Fibroblast of skin of left biceps (primary cell): ENCODE measurements at places on chromosomes 7 and 10.

- DNase-seq = no peak
Measured at GRCh38 chr10:122225330-122225729, 45.8 kb upstream of the BTBD16 start.

DNA sequence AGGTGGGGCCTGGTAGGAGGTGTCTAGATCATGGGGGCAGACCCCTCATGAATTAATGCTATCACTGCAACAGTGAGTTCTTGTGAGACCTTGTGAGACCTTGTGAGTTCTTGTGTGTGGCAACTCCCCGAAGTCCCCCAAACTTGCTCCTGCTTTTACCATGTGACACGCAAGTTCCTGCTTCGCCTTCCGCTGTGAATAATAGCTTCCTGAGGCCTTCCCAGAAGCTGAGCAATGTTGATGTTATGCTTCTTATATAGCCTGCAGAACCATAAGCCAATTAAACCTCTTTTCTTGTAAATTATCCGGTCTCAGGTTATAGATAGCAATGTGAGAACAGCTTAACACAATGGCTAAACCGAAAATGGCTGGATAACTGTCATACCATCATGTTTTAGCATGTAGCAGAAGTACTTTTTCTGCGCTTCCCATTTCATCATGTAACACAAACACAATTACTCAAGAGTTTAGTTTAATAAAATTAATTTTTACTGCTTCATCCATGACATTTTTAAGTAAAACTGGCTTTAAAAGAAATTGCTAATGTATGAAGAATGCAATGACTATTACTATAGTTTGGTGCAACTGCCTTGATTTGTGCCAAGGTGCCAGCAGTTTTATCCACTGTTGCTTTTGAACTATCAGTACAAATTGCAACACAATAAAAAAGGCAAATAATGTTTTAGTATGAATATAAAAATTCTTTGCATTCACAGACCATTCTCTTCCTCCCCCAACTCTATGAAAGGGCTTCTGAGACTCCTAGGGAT is 87.7 kb upstream of the TMEM168 start:
- no peak for DNase-seq

GRCh38 chr7:482521-483083 is 37.0 kb downstream of the PDGFA start:
- no peak for DNase-seq

DNA sequence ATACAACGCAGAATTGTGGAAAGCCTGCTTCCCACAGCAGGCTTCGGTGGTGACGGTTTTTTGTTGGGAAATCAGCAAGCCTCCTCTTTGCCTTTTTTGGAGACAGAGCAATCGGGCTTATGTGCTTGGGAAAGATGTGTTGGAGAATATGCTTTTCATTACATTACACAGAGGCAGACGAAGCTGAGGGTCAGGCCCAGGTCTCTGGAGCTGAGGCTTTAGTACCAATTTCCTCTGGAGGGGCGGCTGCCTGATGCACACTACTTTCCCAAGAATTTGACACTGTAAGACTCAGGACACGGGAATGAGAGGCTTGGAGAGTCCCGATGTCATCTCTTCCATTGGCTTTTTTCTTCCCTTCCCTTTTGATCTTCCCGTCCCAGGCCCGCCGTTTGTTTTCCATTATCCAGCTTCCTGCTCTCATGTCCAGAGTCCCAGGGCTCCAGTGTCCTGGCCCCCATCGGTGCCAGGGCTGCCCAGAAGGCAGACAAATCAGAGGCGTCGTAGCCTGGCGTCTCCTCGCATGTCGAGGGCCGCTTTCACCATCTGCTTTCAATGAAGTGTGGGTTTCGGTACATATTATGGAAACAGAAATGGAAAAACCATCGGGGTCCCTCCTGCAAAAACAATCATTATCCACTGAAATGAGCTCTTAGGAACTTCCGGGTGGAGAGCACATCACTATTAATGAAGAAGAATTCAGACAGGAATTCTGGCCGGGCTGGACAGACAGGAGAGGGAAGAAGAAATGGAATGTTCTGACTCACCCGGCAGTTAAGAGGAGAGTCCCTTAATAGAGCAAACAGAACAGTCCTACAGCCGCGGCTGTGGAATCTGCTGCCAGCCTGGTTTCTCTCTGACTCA is 123.0 kb upstream of the JCAD start:
- DNase-seq = peak; percentile 98

GRCh38 chr7:94352887-94353286 is 41.8 kb upstream of the COL1A2 start:
- DNase-seq = no peak

- DNase-seq = peak; percentile 47
Measured at GRCh38 chr7:191981-192649, at the start of gene FAM20C. FAM20C (plus strand) TSS chr7:192571; CDS start chr7:193200, 629 bp downstream.

- DNase-seq = no peak
Measured at GRCh38 chr7:105972276-105972675, 9.2 kb downstream of the CDHR3 start.

GRCh38 chr7:138064856-138065357 is 11.4 kb upstream of the AKR1D1 start:
- peak; percentile 25 for DNase-seq

DNA sequence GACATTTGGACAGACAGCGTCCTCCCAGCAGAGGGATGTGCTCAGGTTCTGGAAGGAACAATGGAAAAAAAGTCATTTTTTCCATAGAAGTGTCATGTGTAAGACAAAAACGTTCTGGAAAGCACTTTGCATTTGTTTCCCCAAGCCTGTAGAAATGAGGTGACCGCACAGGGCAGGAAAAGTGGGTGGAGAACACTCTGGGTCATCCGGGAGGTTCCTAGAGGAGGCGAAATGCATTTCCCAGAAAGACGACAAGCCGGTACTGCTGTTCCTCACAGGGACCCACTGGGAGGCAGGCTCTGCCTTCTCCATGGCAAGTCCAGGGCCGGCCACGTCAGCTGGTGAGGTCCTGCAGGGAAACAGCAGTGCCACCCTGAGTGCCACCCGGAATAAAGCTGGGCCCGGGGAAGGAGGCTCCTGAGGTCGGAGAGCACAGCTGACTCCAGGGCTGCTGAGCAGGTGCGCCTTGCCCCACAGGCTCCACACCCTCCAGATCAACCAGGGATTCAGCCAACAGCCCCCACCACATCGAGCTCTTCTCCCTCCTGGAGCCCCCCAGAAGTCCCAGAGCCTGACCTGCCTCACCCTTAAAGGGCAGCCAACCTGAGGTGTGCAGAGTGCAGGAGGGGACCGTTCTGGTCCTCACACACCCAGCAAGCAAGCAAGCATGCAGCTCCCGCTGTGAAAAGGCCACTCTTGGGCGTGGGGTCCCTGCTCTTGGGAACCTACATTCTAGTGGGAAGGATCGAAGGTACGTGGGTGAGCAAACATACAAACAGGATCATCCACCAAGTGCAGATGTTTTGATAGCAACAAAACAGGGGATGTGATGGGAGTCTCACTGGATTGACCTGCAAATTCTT is 28.8 kb upstream of the INPP5A start:
- DNase-seq = no peak

DNA sequence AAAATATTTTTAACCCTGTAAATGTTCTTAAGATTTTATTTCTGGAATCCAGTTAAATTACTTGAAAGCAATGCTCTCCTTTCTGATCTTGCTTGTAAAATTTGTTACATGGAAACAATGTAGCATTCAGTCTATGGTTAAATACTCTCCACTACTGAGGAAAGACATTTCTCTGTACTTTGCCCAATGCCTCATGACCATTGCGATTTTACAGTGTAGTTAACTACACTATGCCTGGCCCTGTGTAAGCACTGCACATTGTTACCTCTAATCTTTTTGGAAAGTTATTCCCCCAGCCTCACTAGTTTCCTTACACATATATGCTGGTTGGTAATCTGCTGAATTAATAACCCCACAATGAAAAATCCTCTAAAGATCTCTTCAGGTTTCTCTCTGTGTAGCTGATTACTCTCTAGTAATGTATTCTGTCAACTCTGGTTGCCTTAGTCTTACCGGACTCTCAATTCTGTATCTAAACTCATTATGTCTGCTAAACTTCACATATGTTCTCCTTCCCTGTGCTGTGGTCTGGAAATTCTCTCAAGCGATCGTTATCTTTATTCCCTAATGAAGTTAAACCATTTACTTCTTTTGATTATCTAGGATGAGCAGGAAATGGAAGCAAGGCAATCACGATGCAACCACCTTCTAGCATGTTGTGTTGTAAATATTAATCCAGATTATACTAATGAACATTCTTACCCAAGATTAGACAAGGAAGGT is 58.7 kb upstream of the TMEM106B start:
- DNase-seq = no peak

DNA sequence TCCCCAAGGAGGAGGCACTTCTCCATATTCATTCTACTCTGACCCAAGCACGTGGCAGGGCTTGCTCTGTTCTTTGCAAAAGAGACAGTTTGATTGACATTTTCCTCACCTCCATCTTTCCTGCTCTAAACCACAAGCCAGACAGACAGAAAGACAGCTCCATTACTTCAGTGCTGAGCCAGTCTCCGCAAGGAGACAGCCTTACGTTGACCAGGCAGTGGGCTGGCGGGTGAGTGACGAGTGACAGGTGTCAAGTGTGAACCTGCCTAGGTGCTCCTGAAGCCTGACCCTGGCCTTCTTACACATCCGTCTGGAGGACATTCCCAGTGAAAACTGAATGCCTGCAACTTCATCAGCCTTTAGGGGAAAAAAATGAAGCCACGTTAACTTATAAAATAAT is 314.6 kb downstream of the TNS3 start:
- no peak for DNase-seq

GRCh38 chr10:89966211-89966610 is 264.8 kb downstream of the KIF20B start:
- DNase-seq = no peak

- DNase-seq = no peak
Measured at GRCh38 chr10:105615715-105616365, 974.8 kb downstream of the SORCS3 start.

DNA sequence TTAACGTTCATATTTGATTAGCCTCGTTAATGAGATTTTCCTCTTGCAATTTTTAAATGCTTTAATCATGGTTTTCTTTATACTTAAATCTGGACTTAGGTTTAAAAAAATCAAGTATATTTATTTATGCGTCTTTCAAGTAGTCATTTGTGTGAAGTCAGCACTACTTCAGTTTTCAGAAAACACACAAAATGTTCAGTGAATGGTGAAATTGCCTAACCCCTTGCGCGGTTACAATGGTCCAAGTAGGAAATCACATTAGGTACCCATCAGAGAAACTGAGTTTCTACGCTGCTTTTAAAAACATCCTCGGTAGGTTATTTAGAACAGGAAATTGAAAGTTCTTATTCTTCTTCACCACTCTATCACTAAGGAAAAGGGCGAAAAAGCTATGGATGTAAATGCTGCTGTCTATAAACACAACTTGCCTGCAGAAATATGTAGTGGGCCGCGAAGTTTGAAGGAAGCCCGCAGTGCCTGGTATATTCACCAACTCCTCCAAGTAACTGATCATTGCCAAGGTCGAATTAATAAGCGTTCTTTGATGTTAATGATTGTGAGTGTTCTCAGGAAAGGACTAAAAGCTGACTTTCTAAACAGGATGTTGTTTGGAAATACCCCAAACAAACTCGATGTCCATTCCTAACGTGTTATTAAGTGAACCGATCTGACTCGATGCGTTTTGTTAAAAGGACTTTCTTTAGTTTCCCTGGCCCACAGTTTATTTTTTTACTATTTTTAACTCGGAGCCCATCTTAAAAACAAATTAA is 1.0 kb downstream of the SYPL1 start:
- DNase-seq = no peak

DNA sequence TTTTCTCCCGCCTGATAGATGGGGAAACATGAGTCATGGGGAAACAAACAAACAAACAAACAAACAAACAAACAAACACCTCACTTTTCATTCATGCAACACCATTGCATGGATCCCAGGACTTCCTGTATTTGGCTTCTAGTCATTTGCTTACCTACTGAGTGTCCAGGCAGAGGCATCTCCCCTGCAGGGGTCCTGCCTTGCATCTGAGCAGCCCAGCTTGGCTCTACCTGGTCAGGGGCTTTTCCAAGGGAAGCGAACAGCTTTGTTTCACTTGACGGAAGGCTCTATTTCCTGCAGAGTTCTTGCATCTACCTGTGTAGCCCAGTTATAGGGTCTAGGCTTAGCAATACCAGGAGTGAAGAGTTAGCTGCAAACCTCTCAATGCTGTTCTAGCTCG is 374.2 kb downstream of the GATA3 start:
- no peak for DNase-seq

DNA sequence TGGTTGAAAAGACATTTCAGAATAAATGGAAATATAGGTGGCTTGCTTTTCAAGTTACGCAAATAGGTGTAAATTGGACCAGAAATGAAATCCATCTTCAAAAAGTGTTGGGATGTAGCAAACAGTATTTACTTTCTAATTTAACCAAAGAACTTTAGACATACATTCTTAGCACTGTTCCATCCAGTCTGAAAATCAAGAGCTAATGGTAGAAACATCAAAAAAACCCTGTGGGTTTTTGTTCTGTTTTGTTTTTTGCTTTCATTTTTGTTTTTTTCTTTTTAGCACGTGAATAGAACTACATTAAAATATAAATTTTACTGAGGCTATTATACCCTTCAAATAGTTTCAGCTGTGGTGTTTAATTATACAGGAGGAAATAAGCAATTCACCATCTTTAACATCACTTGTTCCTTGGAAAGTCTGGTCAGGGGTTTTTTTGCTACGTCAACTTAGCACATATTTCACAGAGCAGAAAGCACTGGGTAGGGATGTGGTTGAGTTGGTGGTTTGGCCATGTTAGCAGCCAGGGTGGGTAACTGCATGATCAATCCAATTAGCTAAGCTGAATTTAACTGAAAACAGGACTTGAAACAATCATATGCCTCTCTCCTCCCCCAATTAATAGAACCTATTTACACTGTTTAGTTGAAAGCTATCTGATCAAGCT is 275.4 kb upstream of the PFKP start:
- DNase-seq = no peak

- DNase-seq = no peak
Measured at GRCh38 chr10:33215154-33215553, 119.3 kb downstream of the NRP1 start.

DNA sequence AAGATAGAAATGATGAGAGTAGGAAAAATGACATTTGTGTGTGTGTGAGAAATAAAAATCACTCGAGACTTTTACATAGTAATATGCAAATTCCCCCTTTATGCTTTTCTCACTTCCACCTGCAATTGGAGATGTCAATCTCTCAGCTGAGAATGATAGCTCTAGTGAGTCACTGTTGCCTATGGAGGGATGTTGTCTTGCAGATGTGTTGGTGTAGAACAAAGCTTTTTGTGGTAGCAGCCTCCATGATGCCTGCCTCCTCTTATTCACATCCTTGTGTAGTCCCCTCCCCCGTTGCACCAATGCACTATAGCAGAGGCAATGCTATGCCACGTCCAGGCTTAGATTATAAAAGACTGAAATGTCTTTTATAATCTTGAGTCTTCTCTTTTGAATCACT is 33.8 kb downstream of the SPAG6 start:
- DNase-seq = no peak

GRCh38 chr10:15457382-15457781 is 86.3 kb upstream of the FAM171A1 start:
- no peak for DNase-seq

DNA sequence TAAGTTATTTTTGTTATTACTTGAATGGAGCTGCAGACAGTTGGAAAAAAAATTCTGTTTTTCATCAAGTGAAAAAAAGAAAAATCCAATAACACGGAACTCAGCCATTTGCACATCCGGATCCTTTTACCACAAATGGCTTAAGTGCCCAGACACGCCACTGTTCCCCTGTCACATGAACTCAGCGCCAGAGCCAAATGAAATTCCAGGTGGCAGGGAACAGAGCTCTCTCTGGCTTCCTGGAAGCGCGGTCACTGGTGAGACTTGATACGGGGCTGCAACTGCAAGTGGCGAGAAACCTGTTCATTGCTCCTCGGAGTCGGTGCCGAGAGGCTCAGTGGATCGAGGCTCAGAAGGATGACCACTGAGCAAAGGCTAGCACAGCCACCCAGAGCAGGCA is 60.8 kb upstream of the NPTX2 start:
- DNase-seq = no peak
